Nephron progenitor cell (in vitro differentiated cells): ENCODE measurements at places on chromosomes 4 and X.

DNA sequence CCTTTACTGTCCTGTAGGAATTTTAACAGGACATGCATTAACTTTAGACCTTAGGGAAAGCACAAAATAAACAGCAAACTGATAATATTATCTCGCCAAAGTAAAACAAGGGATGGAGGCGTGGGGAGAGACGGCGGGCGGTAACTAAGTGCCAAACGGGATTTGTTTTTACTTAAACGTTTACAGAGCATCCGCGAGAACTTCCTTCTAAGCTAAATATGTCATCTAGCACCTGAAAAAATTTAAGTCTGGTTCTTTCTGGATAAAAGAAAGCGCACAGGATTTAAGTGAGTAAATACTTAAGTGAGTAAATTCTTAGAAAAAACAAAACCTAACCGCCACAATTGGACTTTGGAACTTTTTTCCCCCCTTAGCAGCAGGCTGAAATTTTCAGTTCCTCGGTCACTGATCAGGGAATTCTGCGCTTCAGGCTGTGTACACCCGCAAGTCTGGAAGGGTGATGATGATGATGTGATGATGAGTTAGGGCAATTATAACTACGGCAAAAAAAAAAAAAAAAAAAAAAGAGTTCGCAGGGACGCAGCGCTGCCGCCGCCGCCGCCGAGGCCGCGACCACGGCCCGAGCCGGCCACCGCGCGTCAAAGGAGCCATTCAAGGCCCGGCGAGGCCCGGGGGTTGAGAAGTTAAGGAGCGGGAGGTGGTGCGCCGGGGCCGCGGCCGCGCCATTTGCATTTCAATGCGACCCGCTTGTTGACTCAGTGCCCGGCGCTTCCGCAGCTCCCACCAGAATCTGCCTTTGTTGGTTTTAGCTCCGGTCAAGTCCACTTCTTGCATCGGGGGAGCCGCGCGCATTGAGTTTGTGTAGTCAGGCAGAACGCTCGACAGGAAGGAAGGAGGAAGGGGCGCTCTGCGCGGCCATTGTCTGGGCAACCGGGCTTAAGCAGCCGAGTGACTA, 108.8 kb downstream of the SPRY1 start:
- DNase-seq, result peak; percentile 82

DNA sequence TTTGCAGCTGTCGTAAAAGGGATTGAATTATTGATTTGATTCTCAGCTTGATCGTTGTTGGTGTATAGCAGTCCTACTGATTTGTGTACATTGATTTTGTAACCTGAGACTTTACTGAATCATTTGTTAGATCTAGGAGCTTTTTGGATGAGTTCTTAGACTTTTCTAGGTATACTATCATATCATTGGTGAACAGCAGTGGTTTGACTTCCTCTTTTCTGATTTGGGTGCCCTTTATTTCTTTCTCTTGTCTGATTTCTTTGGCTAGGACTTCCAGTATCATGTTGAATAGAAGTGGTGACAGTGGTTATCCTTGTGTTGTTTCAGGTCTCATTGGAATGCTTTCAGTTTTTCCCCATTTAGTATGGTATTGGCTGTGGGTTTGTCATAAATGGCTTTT, 8.4 kb downstream of the APOOL start:
- no peak for DNase-seq

GRCh38 chr4:153142700-153143438, 61.4 kb upstream of the TRIM2 start:
- peak; percentile 65 for DNase-seq

DNA sequence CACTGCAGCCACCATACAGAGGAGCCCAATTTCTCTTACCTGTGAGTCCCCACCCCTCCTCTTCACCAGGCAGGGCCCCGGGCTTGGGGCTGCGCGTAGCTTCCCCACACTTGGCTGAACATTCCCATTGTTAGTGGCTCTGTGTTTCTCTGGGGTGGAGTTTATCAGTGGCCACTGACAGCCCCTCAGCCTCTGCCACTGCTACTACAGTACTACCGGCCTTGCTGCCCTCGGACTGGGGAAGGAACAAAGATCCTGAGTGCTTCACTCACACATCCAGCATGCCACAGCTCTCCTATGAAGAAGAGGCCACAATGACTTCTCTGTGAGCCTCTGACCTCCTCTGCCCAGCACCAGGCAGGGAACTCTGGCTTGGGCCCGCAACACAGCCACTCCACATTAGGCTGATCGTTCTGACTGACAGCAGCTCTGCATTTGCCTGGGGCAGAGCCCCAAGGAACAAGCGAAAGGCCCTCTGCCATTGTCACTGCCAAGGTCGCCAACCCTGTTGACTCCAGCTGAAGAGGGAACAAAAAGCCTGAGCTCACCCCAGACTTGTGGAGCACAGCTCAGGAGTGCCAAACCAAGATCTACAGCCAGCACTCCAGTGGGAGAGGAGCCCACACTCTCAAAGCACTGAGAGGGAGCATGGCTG, 24.0 kb downstream of the ABCB7 start:
- DNase-seq, result no peak

DNA sequence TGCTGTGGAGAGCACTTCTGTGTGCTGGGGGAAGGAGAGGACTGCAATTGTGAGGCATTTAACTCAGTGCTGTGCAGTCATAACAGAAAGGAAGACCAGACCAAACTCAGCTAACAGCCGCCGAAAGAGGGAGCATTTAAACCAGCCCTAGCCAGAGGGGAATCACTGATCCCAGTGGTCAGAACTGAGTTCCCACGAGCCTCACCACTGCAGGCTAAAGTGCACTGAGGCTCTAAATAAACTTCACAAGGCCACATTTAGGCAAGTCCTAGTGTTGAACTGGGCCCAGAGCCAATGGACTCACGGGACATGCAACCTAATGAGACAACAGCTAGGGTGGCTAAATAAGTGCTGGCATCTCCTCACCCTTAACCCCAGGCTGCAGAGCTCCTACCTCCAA, 20.4 kb downstream of the IQCM start:
- no peak for DNase-seq

GRCh38 chrX:110755061-110755460, 40.6 kb downstream of the CHRDL1 start:
- no peak for DNase-seq

DNA sequence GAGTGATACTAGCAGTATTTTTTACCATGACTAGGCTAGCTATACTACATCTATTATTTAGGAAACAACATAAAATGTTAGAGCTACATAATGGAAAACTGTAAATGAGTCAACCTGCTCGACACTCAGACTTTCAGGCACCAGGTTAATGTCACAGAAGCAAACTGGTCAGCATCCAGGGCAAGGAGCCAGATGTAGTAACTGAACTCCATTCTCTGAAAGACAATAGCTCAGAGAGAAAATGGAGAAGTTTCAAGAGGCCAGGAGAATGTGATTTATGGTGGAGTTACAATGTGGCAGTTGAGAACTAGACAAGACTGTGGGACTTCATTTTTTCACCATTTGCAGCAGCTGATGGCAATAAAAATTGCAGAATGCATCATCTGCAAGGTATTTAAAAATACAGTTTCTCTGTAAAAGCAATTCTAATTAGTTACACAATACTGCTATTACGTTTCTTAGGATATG, 342.7 kb upstream of the PABPC4L start:
- no peak for DNase-seq

GRCh38 chr4:89616382-89616781, 220.6 kb downstream of the SNCA start:
- DNase-seq, result no peak

DNA sequence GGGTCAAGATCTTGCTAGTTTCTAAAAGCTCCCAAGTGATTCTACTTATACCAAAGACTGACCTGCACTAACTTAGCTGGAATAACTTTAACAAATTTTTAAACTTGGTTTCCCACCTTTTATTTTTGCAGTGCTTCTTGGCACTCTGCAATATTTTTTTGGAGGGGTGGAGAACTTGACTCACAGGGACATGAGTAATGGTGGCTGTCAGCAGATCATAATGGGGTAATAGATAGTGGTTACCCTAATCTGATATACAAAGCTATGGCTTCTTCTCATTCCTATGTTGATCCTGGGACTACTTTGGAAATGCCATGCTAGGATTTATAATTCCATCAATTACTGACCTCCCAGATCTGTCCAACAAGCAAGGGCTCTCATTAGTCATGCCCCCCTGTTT, 295.7 kb downstream of the GPAT3 start:
- no peak for DNase-seq

GRCh38 chrX:153926858-153927671, 1.0 kb upstream of the ARHGAP4 start:
- no peak for DNase-seq

DNA sequence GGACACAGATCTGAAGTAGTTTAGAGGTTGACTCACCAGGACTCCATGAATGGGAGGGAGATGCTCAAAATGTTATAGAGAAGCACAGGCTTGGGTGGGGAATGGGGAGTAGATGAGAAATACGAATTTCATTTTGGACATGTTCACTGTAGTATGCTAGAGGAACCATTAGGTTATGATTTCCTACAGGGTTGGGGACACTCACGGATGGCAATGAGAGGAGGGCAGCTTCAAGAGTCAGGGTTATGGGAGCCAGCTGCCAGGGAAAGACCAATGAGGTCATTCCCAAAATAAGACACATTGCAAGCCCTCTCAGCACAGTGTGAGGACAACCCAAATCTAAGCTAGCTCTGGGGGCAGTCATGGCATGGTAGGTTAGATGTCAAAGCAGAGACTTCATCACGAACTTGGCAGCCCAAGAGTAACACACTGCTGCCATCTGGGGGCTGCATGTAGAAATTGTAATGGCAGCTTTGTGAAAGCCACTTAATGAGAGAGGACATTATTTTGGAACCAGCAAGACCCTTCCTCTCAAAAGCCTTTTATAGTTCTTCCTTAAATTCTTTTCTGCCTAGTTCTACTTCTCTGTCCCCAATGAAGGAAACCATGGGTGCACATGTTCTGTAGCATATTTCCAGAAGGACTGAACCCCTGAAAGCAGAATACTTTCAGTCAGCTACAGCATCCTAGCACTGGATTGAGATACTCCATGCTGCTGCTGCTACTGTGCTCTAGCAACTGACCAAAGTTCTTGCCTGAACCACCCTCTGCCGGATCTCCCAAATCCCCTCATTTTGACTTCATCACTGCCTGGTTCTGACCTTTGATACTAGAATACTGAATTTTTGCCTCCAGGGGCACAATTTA, 16.2 kb upstream of the ZCCHC12 start:
- peak; percentile 42 for DNase-seq
